PC-3 (cell line): ENCODE measurements at places on chromosomes 2 and 18.

DNA sequence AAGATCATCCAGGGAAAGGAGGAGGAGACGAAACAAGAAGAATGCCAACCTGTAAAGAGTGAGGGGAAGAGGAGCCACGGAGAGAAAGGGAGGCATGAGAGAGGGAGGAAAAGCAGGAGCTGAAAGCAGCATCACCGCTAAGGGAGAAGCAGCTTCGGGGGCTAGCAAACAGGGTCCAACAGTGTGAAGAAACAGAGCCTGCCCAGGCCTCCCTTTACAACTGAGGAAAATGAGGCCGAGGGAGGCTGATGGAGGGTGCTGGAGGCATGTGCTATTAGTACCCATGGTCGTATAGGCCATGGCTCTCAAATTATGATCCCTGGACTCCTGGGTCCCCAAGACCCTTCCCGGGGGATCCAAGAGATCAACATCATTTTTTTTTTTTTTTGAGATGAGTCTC is 50.4 kb upstream of the ASPRV1 start:
- DNase-seq = no peak

GRCh38 chr2:200777275-200777674 is 34.4 kb upstream of the BZW1 start:
- peak; percentile 83 for DNase-seq

DNA sequence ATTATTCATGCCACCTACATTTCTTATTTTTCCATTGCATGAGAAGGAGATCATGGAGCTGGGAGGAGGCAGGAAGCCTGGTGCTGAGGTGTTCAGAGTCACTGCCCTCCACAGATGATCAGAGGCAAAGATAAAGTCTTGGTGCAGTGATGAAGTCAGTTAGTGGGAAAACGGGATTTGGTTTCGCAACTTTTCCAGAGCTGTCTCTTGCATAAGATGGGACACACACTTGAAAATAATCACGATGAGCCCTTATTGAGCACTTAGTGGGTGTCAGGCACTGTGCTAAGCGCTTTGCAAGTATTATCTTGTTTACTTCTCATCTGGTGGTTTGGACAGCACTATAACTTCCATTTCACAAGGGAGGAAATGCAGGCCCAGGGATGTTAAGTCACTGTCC is 222.1 kb upstream of the SMAD2 start:
- peak; percentile 67 for DNase-seq

- DNase-seq = no peak
These were observed 1.2 kb downstream of the PPP1CB start for GRCh38 chr2:28752631-28753376.

GRCh38 chr18:79910563-79911343 is 40.7 kb downstream of the SLC66A2 start:
- DNase-seq = no peak

- peak; percentile 69 for DNase-seq
These were observed 793 bp downstream of the NR4A2 start for GRCh38 chr2:156331572-156332283.

DNA sequence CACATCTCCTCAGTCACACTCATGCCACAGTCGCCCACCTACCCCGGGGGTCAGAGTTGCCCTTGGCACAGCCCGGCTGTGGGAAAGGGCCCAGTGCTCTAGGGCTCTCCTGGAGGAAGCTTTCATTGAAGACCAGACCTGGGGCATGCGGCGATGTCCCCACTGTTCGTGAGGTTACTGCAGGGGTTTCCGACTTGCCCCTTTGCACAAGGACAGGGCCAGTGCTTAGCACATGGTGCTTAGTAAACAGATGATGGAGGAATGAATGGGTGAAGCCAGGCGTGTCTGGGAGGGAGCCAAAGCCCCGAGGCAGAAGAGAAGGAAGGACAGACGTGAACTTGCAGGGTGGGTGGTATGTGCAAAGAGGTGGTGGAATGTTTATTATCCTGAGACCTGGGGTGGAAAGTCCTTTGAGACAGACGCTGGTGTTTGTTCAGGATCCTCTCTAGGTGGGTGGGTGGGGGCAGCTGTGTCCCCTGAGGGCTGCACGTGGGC is 205.9 kb upstream of the ARL4C start:
- peak; percentile 48 for DNase-seq

DNA sequence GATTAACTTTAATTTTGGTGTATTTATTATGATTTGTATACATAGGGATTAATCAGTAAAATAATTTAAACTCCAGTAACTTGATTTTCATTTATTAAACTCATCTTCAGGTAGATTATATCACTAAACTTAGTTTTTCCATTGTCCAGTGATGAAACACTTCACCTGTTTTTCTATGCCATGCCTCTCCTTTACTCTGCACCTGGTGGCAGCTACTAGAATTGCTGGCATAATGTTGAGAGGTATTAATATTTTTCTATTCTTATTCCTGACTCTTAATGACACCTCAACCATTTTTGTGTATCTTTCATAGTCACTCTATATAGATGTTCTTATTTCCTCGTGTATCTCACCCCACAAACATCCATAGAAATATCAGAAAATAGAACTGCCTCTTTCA is 940.3 kb upstream of the CRIM1 start:
- DNase-seq = peak; percentile 4

DNA sequence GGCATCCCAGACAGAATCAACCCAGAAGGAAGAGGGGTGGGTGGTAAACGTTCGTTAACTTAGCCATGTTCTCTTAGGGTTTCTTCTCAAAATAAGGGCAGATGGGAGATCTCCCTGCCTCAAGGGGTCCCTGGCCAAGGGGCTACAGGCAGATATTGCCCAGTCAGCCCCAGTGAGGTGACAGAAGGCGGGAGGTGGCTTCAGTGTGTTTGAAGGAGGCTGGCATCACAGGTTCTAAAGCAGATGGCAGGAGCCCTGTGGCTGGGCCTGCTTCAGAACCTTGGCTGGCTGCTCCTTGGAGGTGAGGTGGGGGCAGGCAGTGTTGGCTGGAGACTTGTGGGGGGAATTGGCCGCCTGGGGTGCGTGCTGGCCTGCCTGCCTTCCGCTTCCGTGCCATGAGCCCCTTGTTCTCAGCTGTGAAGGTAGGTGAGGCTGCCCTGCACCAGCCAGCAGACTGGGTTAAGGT is 23.5 kb downstream of the HPCAL1 start:
- DNase-seq = no peak

GRCh38 chr18:53948991-53949390 is 275.5 kb downstream of the MBD2 start:
- no peak for DNase-seq

DNA sequence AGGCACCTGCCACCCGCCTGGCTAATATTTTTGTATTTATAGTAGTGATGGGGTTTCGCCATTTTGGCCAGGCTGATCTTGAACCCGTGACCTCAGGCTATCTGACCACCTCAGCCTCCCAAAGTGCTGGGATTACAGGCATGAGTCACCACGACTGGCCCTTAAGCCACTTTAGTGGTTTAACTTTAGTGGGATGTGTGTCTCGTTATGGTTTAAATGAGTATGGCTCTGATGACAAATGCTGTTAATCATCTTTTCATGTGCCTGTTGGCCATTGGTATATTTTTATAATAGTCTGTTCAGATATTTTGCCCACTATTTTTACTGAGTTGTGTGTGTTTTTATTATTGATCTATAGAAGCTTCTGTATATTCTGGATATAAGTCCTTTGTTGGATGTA is 205.9 kb downstream of the MYO1B start:
- DNase-seq = no peak

DNA sequence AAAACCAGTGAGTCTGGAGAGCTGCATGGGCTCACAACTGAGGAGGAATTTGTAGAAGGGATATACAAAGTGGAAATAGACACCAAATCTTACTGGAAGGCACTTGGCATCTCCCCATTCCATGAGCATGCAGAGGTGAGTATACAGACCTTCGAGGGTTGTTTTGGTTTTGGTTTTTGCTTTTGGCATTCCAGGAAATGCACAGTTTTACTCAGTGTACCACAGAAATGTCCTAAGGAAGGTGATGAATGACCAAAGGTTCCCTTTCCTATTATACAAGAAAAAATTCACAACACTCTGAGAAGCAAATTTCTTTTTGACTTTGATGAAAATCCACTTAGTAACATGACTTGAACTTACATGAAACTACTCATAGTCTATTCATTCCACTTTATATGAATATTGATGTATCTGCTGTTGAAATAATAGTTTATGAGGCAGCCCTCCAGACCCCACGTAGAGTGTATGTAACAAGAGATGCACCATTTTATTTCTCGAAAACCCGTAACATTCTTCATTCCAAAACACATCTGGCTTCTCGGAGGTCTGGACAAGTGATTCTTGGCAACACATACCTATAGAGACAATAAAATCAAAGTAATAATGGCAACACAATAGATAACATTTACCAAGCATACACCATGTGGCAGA is 3.6 kb downstream of the TTR start:
- no peak for DNase-seq

DNA sequence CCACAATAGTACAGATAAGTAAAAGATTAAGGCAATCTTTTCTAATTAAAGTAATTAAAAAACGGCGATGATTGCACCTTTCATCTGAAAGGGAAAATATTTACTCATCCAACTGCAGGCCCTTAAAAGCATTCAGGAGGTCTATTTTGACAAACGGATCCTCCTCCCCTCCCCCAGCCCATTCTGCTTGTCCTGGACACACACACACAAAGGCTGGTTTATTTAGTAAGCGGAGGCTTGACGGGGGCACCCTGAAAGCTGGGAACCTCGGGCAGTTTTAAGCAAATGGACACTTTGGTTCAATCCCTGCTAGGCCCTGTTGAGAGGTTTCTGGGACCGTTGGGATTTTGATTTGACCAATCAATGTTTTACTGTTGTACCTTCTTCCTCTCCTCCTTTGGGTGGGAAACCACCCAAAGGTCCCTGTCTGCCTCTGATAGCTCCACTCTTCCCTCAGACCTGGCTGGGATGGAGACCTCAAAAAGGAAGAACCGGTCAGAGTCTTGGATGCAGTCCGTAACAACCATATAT is 135.8 kb upstream of the HAAO start:
- DNase-seq = no peak

- no peak for DNase-seq
These were observed 142.2 kb downstream of the ESCO1 start for GRCh38 chr18:21458310-21458709.

DNA sequence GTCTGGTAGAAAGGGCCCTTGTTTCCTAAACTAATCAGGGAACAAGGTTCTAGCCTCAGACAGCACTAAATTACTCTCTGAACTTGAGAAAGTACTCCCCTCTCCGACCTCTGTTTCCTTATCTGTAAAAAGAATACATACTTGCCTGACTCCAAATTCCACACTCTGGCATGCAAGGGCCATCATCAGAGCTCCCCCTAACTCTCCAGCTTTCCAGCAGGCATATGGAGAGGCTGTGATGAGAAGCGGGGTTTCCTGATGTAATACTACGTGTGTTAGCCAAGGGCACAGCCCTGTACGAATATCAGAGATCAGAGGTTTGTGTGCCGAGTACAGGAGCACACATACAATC is 1.8 kb upstream of the EVA1A start:
- no peak for DNase-seq

GRCh38 chr18:45782662-45783061 is 42.8 kb upstream of the SIGLEC15 start:
- no peak for DNase-seq

DNA sequence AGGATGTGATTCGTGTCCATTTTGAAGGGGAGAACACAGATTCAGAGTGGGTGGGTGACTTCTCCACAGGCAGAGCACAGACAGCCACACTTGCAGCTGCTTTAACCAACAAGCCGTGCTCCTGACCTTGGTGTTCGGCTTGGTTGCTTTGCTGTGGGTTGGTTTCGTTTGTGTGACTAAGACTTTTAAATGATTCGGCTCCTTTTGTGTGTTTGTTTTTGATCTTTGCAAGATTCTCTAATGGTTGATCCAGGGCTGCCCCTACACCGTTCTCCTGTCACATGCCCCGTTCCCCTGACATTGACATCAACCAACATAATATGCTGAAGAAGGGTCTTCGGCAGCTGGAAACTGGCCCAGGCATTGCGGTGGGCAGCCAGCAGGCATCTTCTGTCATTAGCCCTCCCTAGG is 95.9 kb upstream of the MBOAT2 start:
- DNase-seq = peak; percentile 55

DNA sequence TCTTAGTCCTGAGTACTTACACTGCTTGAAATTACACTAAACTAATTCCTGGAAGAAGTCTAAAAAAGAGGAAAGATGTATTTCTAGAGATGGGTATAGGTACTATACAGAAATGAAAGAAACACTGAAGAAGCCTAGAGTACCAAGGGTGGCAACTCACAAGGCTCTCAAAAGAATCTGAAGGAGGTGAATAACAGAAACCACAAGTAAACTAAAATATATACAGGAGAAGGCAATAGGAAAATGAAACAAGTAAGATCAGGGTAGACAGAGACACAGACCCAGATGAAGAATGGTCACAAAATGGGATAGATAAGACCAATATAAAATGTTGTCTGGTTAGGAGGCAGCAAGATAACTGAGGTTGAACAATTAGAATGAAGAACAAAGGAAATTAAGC is 59.9 kb downstream of the USP37 start:
- DNase-seq = no peak

- DNase-seq = peak; percentile 44
These were observed 815 bp downstream of the GMCL1 start for GRCh38 chr2:69830045-69830905.

GRCh38 chr18:55100817-55101457 is 141.7 kb upstream of the CCDC68 start:
- DNase-seq = peak; percentile 82

- no peak for DNase-seq
These were observed 51.9 kb upstream of the SEMA4C start for GRCh38 chr2:96921561-96922319.

GRCh38 chr2:84830095-84830494 is 50.8 kb downstream of the TRABD2A start:
- no peak for DNase-seq

GRCh38 chr2:120552800-120553481 is 182.7 kb upstream of the GLI2 start:
- DNase-seq = peak; percentile 98

DNA sequence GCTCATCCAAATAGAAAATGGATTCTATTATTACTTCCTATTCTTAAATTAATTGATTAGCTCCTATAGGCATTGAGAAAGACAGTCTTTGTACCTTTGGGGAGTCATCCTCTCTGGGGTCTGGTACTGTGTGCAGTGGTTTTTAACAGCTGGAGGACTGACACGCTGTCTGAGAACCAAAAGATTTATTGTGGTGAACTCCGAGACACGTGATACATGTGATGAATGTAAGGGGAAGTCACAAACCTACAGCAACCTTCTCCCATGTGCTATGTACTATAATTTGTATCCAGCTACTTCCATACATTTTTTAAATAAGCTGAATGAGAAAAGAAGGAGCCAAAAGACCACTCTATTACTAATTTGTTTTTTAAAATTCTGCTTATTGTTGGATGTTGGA is 133.7 kb downstream of the GALNT3 start:
- DNase-seq = no peak
